ENCODE measurements at places on chromosomes 2 and 18.

- no peak for DNase-seq
Measured at GRCh38 chr2:122754561-122754960, 999.1 kb downstream of the TSN start.

- DNase-seq, result no peak
Measured at GRCh38 chr2:192854706-192855105, 660.0 kb upstream of the TMEFF2 start.

DNA sequence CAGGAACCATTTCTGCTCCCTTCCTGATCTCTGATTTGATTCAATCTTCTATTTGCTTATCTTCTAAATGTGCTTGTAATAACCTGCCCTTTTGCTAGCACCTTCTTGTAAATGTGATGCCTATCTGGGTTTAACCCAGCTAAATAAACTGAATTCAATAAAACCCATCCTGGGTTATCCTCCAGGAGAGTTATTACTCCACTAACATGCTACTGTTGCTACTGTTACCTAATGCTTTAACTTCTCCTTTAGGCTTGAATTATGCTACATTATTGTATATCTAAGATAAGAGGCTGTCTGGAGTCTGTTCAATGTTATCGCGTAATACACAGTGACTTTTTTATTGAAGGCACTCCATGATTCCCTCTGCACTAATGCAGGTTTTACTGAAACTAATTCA lies 206.5 kb upstream of the CTAGE1 start:
- DNase-seq, result no peak

DNA sequence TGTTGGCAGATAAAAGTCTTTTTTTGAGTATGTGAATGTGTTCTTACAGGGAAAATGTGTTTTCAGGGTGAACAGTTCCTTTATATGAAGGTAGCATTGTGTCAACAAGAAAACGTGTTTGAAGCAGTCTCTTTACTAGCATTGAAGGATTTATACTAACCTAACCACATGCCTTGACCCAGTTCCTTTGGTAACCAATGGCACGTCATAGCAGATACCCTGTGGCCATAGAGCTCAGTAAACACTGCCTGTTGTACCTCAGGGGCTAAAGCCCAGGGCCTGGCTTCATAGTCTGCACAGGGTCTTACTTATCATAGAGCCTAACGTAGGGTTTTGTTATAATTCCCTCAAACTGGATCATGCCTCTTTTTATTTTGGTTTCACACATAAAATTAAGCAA lies 32.1 kb upstream of the NFU1 start:
- no peak for DNase-seq

- no peak for DNase-seq
Measured at GRCh38 chr18:10524507-10525370, 1.1 kb upstream of the NAPG start.

GRCh38 chr2:240165034-240165433 lies 24.6 kb upstream of the OTOS start:
- DNase-seq, result no peak

- DNase-seq, result no peak
Measured at GRCh38 chr2:53334610-53335009, 433.0 kb upstream of the CHAC2 start.
